ENCODE measurements at places on chromosomes 6 and 20.

- no peak for DNase-seq
Measured at GRCh38 chr6:71457929-71458328, 169.3 kb downstream of the OGFRL1 start.

DNA sequence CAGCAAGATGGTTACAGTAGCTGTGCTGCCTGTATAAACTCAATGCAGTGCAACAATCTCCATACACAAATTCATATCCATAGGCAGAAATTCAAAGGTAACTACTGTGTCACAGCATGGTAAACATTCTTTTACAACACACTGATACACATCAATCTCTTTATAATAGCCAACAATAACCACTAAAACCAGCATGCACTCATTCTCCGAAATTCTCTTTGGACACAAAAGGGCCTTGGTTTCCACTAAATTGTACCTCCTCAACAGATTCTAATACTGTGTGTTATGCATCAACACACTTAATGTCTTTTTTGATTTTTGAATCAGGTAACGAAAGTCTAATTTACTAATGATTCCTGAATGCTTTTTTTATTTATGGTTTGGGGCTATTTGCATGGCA is 1323.7 kb downstream of the GRIK2 start:
- no peak for DNase-seq

DNA sequence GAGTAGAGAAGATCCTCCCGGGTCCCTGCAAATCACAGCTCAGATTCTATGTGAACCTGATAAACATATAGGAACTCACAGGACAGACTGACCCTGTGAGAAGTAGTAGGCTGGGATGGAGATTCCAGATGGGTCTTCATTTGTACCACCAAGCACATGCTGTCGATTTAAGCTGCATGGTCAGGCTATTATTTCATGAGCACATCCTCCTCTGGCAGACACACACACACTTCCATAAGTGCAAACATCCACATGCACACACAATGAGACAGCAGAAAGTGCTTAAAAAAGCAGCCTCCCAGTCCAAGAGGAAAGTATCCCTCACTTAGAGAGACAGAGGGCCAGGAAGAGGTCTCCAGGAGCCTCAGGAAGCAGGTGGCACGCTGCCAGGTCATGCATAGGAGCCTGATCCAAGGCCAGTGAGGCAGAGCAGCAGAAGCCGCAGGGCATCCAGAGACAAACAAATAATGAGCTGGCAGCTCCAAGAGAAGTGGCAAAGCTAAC is 131.8 kb downstream of the UNC5CL start:
- no peak for DNase-seq

DNA sequence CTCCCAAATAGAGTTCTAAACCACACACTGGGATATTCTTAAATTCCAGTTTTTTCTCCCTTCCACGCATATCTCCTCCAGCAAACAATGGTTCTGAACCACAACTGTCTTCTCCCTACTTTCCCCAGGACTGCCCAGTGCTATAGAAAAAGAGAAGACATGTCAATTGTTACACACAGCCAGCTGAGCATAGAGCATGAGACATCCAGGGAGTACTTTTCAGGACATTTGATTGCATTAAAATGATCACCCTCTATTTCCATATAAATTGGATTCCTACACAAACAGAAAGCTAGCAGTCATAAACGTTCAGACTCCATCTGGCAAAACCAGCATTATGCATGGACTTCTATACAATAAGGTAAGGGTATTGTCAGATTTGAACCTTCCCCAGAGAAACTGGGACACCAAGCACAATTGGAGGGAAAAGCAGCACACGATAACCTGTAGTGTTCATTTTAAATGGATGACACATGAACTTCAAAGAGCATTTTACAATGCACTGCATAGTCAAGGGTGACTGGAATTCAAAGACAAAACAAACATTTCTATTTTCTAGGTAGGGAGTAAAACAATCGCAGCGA is 93.1 kb upstream of the HEY2 start:
- no peak for DNase-seq

DNA sequence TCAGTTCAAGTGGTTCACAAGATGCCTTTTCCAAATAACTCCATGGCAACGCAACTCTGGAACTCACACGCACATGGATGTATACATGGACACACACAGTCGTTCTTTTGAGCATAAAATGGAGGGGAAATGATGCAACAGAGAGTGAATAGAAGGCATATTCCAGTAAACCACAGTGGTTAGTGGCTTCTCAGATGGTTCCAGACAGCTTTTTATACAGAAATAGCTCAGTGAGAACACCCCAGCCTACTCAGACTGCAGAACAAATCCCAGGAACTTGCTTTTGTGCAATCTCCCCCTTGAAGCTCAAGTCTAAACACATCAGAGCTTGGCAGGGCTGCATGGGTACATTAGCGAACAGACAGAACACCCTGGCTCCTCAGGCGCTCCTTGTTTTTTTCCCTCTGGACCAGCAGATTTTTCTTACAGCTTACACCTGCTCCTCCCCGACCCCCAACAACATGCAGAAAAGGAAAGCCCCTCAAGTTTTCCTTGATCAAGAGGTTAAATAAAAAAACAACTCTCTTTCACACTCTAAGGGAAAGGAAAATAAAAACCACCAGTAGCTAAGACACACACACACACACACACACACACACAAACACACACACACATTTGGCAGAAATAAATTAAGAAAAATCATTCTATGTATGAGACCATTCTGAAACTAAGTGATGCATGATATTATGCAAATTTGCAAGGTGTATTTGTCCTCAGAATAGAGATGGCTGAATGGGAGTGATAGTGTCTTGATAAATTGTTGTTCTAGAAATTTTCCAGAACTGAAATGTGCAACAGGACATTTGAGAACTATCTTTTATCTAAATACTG is 51.2 kb upstream of the RANBP9 start:
- DNase-seq: peak; percentile 96

DNA sequence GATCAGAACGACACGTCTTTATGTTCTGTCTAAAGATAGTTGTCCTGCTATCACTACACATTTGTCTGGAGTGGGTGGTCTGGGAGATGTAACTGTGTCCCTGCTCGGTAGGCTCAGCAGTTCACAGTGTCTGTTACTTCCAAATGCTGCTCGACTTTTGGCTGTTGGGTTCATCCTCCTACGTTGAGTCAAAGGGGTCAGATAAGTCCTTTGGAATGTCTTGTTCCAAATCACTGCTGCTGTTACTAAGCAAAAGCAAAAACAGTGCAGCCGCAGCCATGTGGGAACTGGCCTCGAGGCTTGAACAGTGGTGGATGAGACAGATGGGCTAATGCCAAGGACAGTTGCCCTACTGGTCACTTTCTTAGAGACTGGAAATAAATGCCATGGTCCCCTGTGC is 272.2 kb upstream of the MAP3K7 start:
- DNase-seq: no peak

DNA sequence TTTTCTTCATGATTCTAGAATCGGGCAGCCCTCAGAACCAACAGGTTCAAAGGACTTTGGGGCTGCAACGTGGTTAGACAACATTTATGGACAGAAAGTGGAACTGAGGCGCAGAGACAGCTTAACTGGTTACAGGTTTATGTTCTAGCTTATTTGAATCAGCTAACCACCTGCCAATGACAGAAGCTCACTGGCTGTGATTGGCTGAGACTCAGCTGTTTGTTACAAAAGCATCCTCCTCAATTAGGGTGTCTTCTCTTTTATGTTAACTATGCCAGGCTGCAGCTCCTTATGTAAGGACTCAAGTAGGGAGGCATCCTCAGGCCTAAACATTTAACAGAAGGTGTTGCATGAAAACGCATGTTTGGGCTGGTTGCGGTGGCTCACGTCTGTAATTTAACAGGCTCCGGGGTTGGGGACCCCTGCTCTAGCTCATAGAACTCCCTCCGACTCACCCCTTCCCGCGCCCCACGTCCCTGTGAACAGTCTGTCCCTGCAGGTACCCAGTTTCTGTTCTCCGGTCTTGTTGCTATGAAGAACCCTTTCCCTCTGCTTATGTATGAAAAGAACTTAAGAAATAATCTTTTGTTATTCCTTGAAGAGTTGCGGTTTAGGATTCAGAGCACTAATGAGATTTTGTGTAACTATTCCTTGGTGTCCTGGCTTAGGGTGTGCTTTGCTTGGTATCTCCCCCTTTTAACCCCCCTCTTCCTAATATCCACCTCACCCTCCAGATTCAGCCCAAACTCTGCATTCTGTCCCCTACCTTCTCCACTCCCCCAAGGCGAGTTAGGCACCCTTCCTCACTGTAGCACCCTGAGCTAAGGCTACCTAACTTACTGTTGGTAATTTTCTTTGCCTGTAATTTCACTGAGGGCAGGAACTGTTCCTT is 1.2 kb upstream of the TMEM181 start:
- DNase-seq: no peak

DNA sequence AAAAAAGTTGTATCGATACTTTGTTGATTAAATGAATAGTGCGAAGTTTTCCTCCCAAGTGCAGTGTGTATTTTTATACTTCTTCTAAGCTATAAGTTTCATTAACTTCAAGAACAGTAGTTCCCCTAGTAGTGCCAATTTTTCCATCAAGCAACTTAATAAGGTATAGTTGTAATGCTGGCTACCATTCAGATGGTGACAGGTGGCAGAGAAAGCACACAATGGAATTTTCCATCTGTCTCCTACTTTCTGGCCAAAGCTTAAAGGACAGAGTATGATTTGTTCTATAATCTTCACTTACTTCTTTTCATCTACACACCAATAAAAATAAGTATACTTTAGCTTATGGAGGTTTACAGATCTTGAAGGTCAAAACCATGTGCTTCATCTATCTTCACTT is 431.1 kb downstream of the NKAIN2 start:
- DNase-seq: no peak

GRCh38 chr6:40937491-40937890 is 101.5 kb downstream of the UNC5CL start:
- no peak for DNase-seq

- DNase-seq: peak; percentile 54
Measured at GRCh38 chr20:35871259-35871771, 83.0 kb downstream of the SCAND1 start.

DNA sequence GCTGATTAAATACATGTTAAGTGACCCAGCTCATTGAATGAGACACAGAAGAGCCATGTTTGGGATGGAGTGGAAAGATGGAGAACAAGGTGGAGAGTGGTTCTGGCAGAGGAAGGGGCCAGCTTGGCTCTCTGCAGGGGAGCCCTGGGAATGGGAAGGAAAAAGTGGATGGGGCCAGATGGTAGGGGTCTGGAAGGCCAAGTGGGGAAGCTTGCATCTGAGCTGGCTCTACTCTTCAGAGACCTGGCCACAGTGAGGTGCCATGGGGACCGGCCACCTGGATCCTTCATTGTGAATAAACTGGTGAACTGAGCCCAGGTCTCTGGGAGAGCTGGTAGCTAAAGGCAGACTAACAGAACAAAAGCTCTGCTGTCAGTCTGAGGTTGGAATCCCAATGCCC is 48.9 kb upstream of the SIRPA start:
- no peak for DNase-seq

DNA sequence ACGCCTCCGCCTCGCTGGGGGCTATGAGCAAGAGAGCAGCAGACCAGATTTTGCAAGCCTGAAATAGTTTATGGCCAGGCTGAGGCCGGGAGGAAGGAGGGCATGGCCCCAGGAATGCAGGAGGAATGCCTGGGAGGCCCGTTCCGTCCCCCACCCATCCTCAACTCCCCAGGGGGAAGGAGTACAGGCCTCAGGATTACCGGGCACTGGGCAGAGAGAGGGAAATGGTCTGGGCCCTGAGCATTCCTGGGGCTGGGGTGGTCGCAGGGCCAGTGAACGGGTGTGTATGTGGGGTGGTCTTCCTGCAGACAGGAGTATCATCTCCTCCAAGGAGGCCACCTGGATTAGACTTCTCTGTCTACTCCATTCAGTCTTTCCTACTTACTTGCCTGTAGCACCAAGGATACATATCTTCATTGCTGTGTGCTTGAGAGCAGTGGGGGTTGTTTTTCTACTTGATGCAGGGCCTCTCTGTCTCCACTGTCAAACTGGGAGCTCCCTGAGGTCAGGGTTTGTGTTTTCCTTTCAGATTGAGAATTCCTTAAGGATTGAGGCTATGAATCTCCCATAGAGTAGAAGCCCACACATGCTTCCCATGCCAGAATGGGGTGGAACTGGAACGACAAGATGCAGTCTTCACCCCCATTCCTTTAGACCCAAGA is 81.3 kb downstream of the VEGFA start:
- peak; percentile 87 for DNase-seq

DNA sequence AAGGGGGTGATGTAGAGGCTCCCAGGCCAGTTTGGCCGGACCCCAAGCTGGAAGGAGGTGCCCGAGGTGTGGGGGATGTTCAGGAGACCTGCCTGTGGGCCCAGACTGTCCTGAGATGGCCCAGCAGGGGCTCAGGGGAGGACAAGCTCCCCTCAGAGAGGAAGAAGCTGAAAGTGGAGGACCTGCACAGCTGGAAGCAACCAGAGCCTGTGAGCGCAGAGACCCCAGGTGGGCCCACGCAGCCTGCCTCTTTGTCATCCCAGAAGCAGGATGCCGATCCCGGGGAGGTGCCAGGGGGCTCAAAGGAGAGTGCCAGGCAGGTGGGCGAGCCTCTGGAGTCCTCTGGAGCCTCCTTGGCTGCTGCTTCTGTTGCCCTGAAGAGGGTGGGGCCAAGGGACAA is 29.7 kb downstream of the ZNF831 start:
- no peak for DNase-seq

DNA sequence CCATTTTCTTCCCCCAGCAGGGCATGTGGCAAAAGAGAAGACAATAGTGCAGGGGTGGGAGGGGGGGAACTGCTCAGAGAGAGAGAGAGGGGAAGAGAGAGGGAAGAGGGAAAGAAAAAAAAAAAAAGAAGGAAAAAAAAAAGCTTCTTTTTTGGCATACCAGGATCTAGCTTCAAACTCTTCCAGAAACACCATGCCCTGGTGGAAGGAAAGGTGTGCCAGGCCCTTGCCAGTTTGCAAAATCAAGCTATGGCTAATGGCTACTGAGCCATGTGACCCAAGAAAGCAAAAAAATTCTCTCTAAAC is 326 bp downstream of the ZMYND8 start:
- no peak for DNase-seq

GRCh38 chr20:15039088-15039752 is 701.8 kb upstream of the FLRT3 start:
- no peak for DNase-seq

GRCh38 chr20:58001381-58001780 is 227.1 kb downstream of the ANKRD60 start:
- DNase-seq: no peak

Data from adipocyte (in vitro differentiated cells).